A549 treated with ZK216348 at 1 μM for 4 hours (cell line): ENCODE measurements at places on chromosomes 1 and 21. TPM values are rescaled to one million over a fixed set of nuclear protein-coding genes. Genes with fewer than 3 reads are reported as not detected.

The TNFAIP8L2 gene
- total RNA-seq = not detected in 5 replicates

The KRTAP20-1 gene
- total RNA-seq = not detected in 5 replicates

The SYT11 gene
- 0.93 to 1.3 TPM (median 1.2 TPM) in 5 replicates for total RNA-seq

The ENSA gene
- 133 to 165 TPM (median 137 TPM) in 5 replicates for total RNA-seq

The FCRL6 gene
- not detected in 5 replicates for total RNA-seq

The IQCC gene
- total RNA-seq = 1.6 to 2.7 TPM (median 2.1 TPM) in 5 replicates

The OR2L5 gene
- total RNA-seq = not detected in 5 replicates

The TMPRSS2 gene
- total RNA-seq = 0.07 TPM in 1 of 5 replicates, not detected in the others

The FBXO2 gene
- 6.1 to 12.5 TPM (median 9.1 TPM) in 5 replicates for total RNA-seq

The PEF1 gene
- 31.4 to 48.0 TPM (median 45.1 TPM) in 5 replicates for total RNA-seq

The CELA2A gene
- not detected in 5 replicates for total RNA-seq

The PRUNE1 gene
- 10.8 to 16.0 TPM (median 14.6 TPM) in 5 replicates for total RNA-seq

The PIGP gene
- total RNA-seq = 10.9 to 18.0 TPM (median 15.5 TPM) in 5 replicates

The DIPK1A gene
- total RNA-seq = 5.3 to 9.5 TPM (median 8.8 TPM) in 5 replicates

The C8A gene
- not detected in 5 replicates for total RNA-seq

The FALEC gene
- total RNA-seq = not detected in 5 replicates

The NPHS2 gene
- not detected in 5 replicates for total RNA-seq

The TBX15 gene
- 0.06 to 0.11 TPM (median 0.09 TPM) in 3 of 5 replicates, not detected in the others for total RNA-seq
